ENCODE measurements at places on chromosomes 13 and 19.
A peak's percentile ranks its signal among the peaks of the same experiment; 100 is the strongest.

GRCh38 chr13:103431856-103432255 lies 365.6 kb upstream of the SLC10A2 start:
- no peak for DNase-seq

DNA sequence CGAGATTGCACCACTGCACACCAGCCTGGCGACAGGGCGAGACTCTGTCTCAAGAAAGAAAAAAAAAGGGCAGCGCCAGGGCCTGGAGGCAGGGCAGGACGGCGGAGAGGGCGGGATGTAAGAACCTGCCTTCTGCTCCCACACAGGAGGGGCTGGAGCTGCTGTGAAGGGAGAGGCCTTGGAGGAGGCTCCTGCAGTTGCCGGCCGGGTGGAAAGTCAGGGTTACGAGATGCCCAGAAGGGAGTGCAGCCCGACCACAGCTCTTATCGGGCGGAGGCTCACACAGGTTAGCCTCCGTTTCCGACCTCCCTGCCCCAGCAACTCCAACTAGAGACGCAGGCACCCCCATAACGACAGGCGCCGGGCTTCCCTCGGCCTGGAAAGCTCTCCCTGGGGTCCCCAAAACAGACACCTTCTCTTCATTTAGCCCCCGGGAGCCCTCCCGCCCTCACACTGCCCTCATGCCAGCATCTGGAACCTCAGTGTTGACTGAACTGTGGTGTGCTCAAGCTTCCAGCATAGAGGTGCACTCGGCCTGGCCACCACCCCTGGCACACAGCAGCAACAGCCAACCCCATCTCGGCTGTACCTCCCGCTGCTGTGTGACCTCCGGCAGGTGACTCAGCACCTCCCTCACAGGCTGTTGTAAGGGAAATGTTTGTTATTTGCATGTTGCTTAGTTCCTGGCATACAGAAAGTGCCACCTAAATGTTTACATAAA lies 1.4 kb downstream of the PLPP2 start:
- no peak for DNase-seq

DNA sequence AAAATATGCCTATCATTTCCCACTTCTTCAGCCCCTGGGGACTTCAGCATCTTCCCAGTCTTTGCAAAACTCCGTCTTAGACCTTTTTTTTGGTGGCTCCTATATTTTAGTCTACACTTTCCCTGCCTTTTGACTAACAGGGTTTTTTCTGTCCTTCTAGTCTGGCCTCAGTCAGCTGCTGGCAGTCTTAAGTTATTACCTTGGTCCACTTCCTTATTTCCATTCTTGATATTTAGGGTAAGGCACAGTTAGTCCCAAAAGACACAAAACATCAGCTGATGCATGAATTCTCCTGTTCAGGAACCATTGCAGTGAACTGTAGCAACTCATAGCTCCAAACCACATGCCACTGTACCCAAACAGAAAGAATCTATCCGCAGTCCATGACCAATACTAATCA lies 234.6 kb upstream of the RFC3 start:
- no peak for DNase-seq

GRCh38 chr19:2653710-2654707 lies 48.5 kb downstream of the GNG7 start:
- no peak for DNase-seq

GRCh38 chr19:988510-988909 lies 4.4 kb downstream of the WDR18 start:
- no peak for DNase-seq

GRCh38 chr19:45854167-45854778 lies 8.7 kb downstream of the SYMPK start:
- no peak for DNase-seq

- DNase-seq = no peak
Observed at GRCh38 chr13:74904556-74904955, 577.4 kb downstream of the TBC1D4 start.

DNA sequence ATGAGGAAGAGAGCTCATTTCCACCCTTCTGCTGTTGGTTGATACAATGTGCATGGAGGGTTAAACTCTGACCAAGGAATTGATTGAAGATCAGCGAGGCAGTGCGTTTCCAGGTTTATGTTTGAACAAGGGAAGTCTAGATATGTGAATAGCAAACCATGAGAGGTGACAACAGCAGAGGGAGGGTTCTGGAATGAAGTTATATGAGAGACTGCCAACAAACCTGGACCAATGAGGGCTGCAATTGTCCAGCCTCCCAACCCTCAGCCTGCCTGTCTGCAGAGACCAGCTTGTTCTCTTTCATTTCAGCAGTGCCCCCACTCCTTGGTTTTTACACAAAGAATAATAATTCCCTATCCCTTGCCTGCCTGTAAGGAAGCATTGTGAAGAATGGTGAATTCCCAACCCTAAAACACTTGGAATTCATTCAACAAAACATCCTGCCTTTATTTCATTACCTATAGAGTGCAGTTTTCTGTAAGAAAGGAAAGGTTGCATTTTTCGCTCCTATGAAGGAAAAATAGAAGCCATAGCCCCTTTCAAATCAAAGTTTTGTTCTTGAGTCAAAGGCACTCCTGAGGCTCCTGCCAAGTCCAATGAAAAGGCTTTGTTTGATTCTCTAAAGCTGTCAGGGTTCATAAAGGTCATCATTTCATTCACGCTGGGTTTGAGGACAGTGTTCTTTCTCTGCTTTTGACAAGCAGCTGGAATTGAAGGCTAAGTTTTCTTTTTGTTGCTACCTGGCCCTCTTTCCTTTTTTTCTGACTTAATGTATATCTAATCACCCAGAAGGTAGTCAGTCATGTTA lies 53.6 kb upstream of the ABCC4 start:
- DNase-seq = no peak

DNA sequence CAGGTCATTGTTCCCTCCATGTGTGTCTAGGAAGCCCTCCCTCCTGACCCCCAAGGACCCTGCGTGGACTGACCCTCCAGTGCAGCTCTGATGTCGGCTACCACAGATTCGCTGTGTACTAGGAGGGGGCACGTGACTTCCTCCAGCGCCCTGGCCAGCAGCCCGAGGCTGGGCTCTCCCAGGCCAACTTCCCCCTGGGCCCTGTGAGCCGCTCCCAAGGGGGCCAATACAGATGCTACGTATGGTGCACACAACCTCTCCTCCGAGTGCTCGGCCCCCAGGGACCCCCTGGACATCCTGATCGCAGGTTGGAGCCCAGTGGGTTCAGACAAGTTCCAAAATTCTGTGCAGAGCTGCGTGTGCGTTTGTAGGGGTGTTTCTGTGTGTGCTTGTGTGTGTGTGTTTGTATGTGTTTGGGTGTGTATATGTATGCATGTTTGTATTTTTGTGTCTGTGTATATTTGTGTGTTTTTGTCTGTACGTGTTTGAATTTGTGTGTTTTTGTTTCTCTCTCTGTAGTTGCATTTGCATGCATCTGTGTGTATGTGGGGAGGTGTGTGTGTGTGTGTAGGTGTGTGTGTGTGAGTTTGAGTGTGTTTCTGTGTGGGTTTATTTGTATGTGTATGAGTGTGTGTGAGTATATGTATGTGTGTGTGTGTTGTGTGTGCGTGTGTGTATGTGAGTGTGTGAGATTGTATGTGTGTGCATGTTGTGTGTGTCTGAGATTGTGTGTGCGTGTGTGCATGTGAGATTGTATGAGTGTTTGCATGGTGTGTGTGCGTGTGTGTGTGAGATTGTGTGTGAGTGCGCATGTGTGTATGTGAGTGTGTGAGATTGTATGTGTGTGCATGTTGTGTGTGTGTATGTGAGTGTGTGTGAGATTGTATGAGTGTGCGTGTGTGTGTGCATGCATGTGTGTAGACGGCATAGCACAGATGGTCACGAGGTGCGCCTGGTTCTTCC lies 21.4 kb upstream of the LILRA2 start:
- DNase-seq = no peak

- peak; percentile 24 for DNase-seq
Observed at GRCh38 chr19:4567584-4568071, 8.1 kb upstream of the SEMA6B start.

GRCh38 chr19:56272161-56272798 lies at the start of gene EDDM13:
TSS of gene EDDM13 (plus strand) at chr19:56272748. CDS start at chr19:56272835, 87 bp downstream.
- DNase-seq = no peak

DNA sequence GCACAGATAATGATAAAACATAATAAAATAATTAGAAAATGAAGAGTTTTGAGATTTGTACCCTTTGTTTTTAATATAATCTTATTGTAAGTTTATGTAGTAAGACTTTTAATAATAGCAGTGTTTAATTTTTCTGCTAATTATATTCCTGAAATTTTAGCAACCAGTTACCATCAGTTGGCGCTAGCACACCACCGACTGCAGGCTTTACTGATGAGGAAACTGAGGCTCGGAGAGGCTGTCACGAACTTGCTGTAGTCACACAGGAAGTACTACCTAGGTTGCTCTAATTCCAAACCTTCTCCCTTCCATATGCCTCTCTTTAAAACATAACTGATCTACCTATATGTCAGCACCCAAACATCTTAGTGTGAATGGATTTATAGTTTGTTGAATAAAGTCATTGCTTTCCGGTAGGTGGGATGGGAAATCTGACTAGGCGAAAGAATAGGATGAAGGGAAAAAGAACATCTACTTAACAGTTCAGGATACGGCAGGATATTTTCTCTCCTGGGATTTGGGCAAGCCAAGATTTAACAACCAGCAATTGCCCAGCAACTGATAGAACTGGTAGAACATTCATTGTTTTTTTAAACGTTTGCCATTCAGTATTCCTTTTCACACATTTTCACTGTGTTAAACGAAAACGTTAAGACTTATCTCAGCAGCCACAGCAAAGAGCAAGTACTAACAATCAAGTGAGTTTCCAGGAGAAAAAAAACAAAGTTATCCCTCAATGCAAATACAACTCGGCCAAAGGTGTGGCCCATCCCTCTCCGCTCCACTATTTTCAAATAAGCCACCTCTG lies 822 bp upstream of the RFXAP start:
- no peak for DNase-seq

DNA sequence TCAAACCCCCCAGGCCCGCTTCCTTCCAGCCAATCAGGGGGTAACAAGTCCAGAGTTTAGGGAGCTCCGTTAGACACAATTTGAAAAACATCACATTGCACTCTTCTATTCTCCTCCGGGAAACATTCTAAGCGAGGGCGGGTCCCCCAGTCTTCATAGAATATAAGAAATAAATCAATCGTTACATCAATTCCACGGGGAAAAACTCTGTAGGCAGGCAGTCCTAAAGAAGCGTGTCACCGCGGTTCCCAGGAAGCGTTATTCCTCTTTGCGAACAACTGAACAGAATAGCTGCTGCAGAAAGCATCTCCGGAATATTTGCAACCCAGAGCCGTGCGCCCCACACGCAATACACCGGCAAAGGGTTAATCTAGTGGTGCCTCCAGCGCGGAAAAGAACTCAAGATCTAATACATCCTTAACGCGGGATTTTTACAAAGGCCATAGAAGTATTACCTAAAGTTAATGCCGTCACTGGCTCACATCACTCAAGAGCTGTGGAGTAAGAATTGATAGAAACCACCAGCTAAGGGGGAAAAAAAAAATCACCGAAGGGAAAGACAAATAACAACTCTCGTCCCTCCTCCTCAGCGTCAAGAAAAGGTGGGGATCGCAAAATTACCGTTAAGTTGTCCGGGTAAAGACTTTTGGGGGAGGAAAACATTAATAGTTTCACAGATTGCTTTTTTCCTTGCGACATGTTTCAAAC lies 65.1 kb downstream of the KCNRG start:
- DNase-seq = no peak

DNA sequence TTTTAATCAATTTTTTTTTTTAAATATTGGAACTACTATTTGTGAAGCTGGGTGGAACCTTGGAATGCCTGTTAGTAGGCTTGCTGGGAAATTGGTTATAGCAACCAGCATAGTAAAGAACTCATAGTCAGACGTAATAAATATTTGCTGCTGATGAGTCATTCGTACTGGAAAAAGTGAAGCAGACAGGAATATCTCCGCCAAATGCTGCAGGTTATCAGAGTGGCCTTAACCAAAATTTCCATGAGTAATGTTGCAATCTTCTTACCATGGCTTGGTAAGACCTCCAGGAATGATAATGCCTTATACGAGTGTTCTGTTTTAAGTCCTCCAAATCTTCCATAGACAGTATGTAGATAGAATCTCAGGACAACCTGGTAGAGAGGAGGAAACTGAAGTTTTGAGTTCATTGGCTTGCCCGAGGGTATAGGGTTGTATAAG lies 34.2 kb downstream of the MBNL2 start:
- DNase-seq = no peak

- DNase-seq = no peak
Observed at GRCh38 chr19:48611872-48612271, 3.0 kb downstream of the FAM83E start.

- no peak for DNase-seq
Observed at GRCh38 chr13:95704510-95704909, 27.6 kb downstream of the DNAJC3 start.

GRCh38 chr13:51721496-51721895 lies 82.5 kb downstream of the DHRS12 start:
- DNase-seq = no peak

Measured in stimulated activated CD4-positive, alpha-beta T cell treated with anti-CD3 and anti-CD28 coated beads, TNF-alpha, amount 100 ng/mL, for 1 hour (primary cell).